CD4-positive, alpha-beta memory T cell (primary cell): ENCODE measurements at places on chromosomes 13 and 19. TPM values are rescaled to one million over a fixed set of nuclear protein-coding genes. Genes with fewer than 3 reads are reported as not detected.

GRCh38 chr19:45578861-45579260 lies 5.7 kb downstream of the OPA3 start:
- DNase-seq = no peak

DNA sequence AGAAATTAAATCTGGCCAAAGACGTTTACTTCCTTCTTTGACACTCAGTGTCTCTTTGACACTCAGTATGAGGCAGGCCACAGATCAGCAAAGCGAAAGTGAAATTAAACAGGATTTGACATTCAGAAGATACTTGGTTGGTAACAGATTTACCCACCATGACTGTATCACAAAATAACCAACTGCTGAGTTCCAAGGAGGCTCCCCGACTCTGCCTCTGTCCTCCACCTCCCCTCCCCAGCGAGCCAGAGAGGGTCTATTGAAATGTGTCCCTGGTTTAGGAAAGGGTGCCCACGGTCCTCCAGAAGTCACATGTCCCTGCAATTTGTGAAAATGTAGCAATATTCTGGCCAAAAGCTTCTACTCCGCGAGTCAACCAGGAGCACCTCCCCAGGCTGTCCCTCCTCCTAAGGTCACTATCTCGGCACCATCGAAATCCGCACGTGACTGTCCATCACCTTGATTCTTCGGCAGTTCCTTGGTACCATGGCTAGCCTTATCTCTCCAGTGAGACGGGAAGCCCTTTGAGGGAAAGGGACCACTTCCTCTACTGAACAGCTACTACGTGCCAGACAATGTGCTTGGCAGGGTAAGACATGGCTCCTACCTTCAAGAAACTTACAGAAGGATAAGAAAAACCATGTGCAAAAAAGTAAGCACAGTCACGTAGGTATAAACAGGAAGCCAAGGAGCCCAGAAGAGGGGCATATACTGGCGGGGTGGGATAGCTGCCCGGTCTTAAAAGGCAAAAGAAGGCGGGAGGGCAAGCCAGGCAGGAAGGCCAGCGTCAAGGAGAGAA lies 1.5 kb downstream of the N4BP2L1 start:
- peak; percentile 65 for DNase-seq

DNA sequence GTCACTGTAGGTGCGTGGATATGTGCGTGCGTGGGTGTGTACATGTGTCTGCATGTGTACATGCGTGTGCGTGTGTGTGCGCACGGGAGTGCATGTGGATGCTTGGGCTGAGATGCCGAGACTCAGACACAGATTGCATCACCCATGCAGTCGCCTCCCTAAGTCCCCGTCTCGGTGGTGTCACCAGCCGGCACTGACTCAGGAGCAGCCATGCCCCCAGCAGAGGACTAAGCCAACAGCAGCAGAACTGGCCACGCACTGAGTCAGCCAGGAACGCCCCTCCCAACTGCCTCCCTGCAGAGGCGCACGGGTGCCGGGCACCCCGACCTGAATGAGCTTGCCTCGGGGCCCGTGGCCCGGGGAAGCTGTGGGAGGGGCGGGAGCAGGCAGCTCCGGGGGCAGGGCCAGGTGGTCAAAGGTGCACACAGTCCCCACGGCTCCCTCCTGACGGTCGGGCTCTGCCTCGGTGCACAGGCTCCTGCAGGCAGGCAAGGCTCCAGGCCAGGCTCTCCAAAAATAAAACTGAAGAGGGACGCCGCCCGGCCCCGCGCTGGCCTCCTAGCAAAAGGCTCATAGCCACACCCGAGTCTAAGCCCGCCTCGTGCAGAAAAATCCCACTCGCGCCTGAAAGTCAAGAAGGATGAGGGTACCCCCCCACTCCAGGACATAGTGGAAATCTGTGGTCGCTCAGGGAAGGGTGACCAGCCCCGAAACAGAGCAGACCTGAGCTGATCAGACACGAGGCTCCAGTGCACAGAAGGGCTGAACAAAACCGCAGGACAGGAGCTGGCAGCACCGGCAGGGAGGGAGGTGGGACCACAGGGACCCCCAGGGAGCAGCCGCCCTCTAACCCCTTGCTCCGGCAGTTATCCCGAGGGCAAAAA lies 49.2 kb downstream of the GADD45B start:
- no peak for DNase-seq

DNA sequence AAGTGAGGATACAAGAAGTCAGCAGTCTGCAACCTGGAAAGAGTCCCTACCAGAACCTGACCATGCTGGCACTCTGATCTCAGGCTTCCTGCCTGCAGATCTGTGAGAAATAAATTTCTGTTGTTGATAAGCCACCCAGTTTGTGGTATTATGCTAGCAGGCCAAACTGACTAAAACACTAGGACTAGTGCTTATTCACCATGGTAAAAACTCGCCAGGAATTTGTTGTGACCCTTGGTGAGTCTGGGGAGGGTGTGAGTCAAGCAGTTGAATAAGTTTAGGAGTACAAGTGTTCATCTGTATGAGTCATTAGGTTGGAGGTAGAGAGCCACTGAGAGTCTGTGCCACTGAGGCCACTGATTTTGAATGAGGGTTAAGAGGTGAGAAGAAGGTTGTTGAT lies 3.6 kb downstream of the ZIK1 start:
- DNase-seq = no peak

The ZNF492 gene
- 0.08 TPM for polyA plus RNA-seq

DNA sequence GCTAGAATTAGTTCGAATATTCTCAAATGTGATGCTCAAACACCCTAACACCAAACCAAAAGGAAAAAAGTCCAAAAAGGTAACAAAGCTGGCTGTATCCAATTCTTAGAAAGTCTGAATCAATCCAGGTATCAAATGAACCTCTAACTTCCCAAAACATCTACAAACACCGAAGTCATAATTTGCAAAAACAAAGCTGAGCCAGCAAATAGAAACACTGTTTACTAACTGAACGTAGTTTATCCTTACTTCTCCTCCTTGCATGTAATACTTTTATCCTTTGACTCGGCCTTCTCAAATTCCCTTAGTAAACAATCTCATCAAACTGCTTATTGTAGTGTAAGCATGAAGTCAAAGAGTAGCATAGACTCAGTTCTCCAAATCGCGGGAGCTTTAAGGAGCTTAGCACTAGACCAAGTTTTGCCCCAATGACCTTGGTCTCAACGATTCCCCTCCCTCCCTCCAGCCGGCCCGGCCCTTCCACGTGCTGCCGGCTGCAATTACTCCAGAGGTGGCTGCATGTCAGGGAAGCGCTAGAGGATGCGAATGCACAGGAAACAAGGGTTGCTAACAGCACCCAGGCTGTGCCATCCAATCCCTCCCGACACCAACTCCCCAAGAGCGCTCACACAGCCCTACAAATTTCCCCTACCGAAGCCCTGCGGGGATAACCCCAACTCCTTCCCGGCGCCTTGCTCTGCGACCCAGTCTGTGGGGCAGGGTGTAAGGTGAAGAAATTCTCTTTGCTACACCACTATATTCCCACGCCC lies 693 bp downstream of the XPO4 start:
- peak; percentile 2 for DNase-seq

- DNase-seq = peak; percentile 65
These were observed 47.4 kb downstream of the ZFP14 start for GRCh38 chr19:36331353-36332228.

The ZSCAN1 gene
- polyA plus RNA-seq = not detected

The MAB21L1 gene
- not detected for polyA plus RNA-seq

GRCh38 chr13:112391746-112392145 lies 15.6 kb downstream of the SPACA7 start:
- no peak for DNase-seq

The TMEM255B gene
- polyA plus RNA-seq = 0.07 TPM

- no peak for DNase-seq
These were observed 50.2 kb downstream of the MTMR6 start for GRCh38 chr13:25237083-25237482.

DNA sequence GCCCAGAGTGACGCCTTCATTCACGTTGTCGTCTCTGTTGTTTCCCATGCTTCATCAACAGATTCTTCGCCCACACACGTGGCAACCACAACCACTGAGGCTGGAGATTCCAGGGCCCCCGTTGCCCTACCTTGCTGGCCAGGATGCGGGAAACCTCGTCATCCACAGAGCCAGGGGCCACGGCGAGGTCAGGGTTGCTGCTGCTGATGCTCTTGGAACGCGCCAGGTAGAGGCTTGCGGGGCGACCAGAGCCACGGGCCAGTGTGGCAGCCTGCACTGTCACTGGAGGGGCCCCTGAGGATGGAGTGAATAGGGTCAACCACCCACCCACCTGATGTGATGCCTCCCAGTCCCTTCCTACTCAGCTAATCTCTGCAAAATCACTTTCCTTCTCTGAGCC lies 6.3 kb upstream of the ANGPTL8 start:
- DNase-seq = no peak

GRCh38 chr13:52994051-52994450 lies 34.6 kb upstream of the OLFM4 start:
- DNase-seq = no peak

The DNAAF3 gene
- polyA plus RNA-seq = 0.93 TPM

The FAAP24 gene
- polyA plus RNA-seq = 2.3 TPM

DNA sequence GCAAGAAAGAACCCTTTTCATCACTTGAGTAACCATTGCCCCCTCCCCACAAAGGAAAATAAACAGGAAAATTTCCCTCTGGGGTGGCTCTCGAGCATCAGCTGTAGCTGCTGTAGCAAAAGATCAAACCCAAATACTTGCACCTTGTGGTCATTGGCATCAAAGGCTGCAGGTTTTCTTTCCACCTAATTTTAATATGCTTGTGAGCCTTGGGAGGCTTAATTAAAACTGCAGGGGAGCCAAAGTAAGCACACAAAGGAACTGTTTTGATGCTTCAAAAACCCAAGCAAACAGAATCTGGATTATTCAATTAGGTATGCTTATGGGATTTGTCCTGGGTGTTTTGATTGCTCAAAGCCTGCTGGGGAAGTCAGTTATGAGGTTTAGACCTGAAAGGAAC lies 119.5 kb downstream of the SHISA2 start:
- DNase-seq = no peak

The ERFL gene
- polyA plus RNA-seq = not detected

DNA sequence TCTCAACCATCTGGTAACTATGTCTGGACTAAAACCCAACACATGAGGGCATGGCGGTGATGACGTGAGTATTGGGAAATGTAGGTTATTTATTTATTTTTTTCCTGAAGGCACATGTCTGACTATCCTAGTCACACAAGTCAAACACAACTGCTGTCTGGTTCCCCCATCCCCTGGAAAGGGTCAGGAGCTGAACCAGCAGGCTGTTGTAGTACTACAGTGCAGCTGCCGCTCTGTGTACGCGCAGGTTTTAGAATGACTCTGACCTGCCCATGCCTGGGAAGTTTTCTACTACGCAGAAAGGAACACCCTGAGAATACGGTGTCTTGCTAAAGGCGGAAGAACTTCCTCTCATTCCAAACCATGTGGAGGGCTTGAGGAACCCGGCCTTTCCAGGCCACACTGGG lies 1.2 kb downstream of the SLC7A1 start:
- DNase-seq = peak; percentile 49

- no peak for DNase-seq
These were observed at the start of gene TNFSF11 for GRCh38 chr13:42574011-42574410. TNFSF11 (plus strand) TSS chr13:42574152; CDS start chr13:42574304, 152 bp downstream.

The TNFRSF19 gene
- polyA plus RNA-seq = 0.27 TPM

- DNase-seq = no peak
These were observed at the start of gene SIGLEC12 for GRCh38 chr19:51501594-51502263. SIGLEC12 (minus strand) TSS chr19:51501800; CDS start chr19:51501733, 67 bp downstream.

- peak; percentile 91 for DNase-seq
These were observed 441 bp upstream of the ZFP28 start for GRCh38 chr19:56538254-56538760.

The RUBCNL gene
- 0.30 TPM for polyA plus RNA-seq

GRCh38 chr19:4144666-4145249 lies 8.7 kb upstream of the CREB3L3 start:
- DNase-seq = no peak

The SIGLEC8 gene
- not detected for polyA plus RNA-seq
